ENCODE measurements at places on chromosomes 3 and 15.

DNA sequence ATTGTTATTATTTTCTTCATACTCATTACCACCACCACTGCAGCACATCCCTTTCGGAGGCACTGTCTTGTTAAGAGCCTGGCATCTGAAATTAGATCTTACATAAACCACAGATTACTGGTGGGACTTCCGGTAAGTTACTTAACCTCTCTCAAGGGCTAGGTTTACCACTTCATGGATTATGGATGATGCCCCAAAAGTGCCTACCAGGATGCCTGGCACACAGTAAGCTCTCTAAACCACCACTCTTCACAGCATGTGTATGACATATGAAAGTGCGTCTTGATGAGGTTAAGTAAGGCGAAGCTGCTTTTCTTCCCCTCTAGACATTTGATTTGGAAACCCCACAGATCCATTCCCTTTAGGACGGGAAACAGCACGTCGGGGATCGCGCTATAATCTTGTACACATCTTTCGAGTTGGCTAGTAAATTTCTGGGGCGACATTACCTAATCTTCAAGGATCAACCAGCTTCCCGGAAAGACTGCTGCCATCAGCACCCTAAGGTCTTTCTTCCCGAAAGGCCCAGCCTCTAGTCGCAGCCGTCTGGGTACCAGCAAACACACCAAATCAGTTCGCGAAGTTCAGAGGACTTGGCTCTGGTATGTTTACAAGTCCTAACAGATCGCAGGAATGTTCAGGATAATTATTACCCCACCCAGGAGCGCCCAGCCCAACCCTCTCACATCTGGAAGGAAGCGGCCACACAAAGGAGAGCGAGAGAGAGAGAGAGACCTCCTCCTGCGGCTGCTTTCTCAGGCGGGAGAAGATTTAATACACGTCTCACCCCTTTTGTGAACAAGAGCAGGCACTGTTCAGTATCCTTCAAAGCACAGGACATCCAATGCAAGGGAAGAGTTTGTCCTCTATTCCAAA, 155.1 kb upstream of the FRMD4B start:
- no peak for DNase-seq

- no peak for DNase-seq
Observed at GRCh38 chr3:10289787-10290355, 2.9 kb downstream of the GHRL start.

DNA sequence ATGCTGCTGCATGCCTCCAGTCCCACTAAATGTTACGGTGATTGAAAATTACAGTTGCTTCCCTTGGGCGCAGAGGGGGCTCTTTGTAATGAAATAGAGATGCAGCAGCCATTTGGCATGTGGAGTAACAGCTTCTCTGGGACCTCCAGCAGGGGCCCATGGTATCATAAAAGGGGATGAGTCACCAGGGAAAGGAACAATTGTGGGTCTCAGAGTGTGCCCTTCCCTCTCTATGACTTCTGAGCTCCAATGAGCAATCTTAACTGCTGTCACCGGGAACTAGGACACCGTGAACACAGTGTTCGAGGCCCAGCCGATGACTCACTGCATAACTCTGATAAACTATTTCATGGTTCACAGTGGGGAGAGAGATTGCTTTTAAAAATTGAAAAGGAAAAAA, 164.8 kb upstream of the NUDT16 start:
- no peak for DNase-seq

GRCh38 chr3:55746808-55747413, 259.8 kb upstream of the WNT5A start:
- DNase-seq: no peak

- no peak for DNase-seq
Observed at GRCh38 chr3:67557848-67558355, 96.5 kb downstream of the SUCLG2 start.

GRCh38 chr3:45552794-45553371, 41.7 kb upstream of the LIMD1 start:
- DNase-seq: no peak

- DNase-seq: no peak
Observed at GRCh38 chr15:31031471-31032067, 40.1 kb upstream of the MTMR10 start.

DNA sequence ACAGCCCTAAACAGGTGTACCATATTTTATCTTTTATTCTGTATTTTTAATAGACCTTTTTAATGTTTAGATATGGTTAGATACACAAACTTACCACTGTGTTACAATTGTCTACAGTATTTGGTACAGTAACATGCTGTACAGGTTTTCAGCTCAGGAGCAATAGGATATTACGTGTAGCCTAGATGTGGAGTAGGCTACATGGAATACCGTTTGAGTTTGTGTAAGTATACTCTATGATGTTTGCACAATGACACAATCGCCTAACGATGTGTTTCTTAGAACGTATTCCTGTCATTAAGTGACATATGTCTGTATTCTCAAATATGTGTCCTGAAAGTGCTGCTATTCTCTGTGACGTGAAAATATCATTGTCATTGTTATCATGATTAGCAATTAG, 62.6 kb downstream of the MFSD1 start:
- DNase-seq: no peak

DNA sequence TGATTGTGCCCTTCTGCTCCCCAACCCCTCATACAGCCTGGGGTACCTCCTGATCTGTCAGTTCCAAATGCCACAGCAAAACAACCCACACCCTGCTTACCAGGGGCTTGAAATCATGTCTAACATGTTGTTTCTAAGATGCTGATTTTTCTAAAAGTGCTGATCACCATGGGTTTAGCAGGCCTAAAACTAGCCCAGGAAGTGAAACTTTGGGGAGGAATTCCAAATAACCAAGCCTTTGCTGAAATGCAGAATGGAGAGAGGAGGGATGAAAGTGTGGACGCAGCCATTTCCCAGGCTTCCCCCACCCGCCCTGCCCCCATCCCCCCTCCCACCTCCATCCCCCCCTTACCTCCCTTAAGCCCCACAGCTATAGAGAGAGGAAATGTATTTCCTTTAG, 2.0 kb upstream of the HRH1 start:
- no peak for DNase-seq

DNA sequence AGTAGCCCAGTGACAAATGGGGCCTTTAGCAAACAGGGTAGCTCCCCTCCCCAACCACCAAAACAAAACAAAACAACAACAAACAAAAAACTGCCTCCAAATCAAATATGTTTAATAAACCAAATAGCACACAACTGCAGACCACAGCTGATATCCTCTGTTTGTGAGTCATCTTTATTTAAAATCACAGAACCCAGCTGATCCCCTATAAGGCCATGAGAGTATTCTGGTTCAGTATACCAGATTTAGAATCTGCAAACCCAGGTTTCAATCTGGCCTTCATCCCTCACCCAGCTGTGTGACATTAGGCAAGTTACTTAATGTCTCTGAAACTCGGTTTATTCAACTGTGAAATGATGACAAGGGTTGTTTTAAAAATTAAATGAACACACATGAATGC, 124.5 kb downstream of the SUCLG2 start:
- no peak for DNase-seq

DNA sequence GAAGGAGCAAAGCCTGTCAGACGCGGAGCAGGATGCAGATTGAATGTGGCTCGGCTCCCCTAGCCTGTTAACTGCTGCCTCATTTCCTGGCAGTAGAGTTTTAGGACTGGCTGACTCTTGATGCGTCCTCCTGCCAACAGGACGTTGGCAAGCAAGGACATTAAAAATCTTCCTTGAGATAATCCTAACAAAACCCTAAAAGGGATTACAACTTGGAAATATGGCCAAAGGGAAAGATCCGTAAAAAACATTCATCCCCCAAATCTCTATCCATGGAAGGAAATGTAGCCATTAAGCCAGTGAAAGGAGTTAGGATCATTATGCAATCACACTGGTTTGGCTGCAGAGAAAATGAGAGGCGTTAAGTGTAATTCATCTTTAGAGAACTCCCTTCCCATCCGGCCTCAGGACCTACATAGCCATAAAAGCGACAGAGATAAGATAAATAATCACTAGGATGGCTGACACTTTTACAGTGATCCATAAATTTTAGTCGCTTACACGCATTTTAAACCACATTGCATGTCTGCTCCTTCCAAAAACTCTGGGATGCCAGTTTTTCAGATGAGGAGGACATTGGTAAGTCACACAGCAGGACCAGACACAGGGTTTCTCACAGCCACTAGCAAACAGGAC, 44.5 kb upstream of the C3orf80 start:
- no peak for DNase-seq

GRCh38 chr3:104886220-104886995, 480.3 kb upstream of the ALCAM start:
- DNase-seq: no peak

GRCh38 chr3:112808136-112808535, 38.5 kb downstream of the CD200R1L start:
- no peak for DNase-seq

- no peak for DNase-seq
Observed at GRCh38 chr3:125192190-125193035, 20.1 kb downstream of the SLC12A8 start.

GRCh38 chr3:44392489-44392888, 53.9 kb downstream of the TCAIM start:
- DNase-seq: no peak

DNA sequence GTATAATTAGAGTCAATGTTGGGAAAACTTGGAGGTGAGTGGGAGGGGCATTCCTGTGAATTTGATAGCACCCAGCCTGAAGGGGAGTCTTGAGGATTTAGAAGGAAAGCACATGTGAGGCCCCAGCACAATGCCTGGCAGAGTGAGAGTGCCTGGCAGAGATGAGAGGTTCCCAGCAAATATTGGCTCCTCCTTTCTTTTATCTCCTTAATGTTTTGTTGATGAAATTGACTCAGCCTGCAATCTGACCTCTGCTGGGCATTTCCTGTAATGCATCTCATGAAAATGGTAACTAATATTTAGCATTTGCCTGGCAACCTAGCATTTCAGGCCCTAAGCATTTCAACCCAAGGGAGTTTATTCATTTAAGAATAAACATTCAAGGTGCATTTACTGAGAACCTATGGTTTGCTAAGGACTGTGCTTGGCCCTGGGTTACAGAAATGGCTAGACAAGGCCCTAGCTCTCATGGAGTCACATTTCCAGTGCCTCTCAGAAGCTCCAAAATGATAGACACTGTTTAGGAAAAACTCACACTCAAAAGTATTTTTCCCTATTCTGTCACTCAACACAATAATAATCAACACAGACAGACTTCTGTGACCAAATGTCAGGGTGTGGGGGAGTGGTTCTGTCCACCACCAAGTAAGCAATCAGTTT, 19.0 kb downstream of the PDHB start:
- peak; percentile 4 for DNase-seq

DNA sequence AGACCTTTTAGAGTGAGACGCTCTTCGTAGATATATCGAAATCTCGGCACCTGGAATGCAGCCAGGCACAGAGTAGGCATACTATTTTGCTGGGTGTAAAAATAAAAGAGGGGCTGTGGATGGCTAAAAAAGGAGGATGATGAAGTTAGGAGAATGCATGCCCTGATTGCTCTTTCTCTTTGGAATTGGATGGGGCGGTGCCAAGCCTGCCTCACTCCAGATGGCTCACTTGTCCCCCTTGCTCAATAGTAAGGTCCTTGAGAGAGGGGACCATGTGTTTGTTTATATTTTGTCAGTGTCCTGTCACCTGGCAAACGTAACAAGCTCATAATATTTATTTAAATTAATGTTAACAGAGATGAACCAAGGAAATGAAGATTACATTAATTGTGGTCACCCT, 33.0 kb downstream of the SNRK start:
- no peak for DNase-seq

- DNase-seq: no peak
Observed at GRCh38 chr15:69609176-69609575, 156.6 kb downstream of the RPLP1 start.

GRCh38 chr3:64138656-64139375, 86.5 kb downstream of the PRICKLE2 start:
- DNase-seq: no peak

- DNase-seq: no peak
Observed at GRCh38 chr3:51328206-51328605, 56.9 kb upstream of the MANF start.

DNA sequence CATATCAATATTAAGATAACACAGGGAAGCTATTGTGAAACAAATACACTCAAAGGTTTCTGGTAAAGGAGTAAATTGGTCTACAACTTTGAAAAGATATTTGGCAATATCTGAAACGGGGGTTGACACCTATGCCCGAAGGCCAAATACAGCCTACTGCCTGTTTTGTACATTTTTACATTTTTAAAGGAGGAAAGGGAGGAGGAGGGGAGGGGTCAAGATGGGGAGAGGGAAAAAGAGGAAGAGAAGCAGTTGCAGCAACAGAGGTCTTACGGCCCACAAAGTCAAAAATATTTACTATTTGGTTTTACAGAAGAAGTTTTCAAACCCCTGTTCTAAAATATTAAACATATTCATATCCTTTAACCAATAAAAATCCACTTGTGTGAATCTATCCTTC, 94.2 kb downstream of the FMN1 start:
- no peak for DNase-seq

DNA sequence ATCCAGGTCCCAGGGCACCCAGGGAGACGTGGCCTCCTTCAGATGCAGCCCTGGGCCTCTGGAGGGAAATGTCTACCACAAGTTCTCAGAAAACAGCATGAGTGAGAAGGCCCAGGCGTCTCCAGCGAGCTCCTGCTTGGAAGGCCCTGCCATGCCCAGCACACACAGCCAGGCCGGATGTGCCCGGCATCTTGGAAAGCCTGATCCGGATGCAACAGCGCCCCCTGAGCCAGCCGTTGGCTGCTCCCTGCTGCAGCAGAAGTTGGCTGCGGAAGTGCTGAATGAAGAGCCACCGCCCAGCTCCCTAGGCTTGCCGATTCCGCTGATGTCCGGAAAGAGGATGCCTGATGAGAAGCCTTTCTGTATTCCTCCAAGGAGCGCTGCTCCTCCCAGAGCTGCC, 856 bp downstream of the NPAP1 start:
- no peak for DNase-seq

- no peak for DNase-seq
Observed at GRCh38 chr3:135556174-135556573, 409.4 kb upstream of the PPP2R3A start.

GRCh38 chr3:124298301-124298700, 306.4 kb upstream of the ROPN1 start:
- DNase-seq: no peak

DNA sequence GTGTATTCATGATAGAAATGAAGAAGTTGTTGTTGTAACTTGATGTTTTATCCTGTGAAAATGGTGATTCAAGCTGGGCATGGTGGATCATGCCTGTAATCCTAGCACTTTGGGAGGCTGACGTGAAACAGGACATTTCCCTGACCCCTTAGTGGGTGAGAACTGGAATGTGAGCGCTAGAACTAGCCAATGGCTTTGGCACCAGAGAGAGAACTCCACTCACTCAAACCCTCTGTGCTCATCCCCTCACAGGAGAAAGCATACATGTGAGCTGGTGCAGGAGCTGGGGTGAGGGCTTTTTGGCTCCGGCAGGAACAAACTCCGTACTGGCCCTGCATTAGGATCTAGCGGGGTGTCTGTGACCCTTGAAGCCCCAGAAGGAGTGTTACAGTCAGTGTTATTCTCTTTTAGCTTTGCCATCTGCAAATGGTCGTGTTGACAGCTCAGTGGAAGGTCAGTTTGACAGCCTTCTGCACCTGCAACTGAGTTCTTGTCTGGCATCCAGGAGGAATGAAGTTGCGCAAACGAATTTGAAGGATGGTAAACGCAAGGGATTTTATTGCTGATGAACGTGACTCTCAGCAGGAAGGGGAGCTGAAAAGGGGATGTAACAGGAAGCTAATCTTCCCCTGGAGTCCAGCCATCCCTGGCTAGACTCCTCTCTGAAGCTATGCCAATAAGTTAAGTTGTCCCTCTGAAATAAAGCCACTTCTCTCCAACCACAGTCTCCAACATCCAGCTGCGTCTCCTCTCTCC, 1016.6 kb upstream of the CADM2 start:
- no peak for DNase-seq

- no peak for DNase-seq
Observed at GRCh38 chr3:22671848-22672247, 531.3 kb upstream of the UBE2E2 start.

Data from activated T-helper 9 cell treated with anti-CD3 and anti-CD28 coated beads, Interleukin-2, amount 50 U/mL, for 16 hours (primary cell).